NK-92 treated with Interleukin-12 subunit alpha and Interleukin-12 subunit beta, amount 100 ng/mL, for 24 hours (cell line): ENCODE measurements at places on chromosomes 5 and 9.

DNA sequence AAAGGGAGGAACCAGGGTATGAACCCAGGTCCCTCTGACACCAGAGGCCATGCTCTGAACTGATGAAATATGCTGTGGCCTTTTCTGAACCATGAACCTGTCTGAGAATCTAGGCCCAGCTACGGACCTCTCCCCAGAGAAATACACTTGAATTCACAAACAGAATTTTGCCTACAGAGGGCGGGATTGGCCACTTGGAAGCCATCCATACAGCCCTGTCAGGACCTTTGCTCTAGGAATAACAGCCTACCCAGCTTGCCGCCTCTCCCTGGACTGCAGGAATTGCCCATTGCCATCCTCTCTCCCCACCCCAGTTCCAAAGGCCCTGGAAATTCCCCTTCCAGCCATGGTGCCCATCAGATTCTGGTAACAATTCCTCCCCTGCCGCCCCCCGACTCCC is 26.6 kb downstream of the MORN5 start:
- no peak for DNase-seq

GRCh38 chr5:170628028-170628427 is 124.2 kb downstream of the KCNIP1 start:
- no peak for DNase-seq

- DNase-seq, result no peak
Measured at GRCh38 chr9:89920951-89921350, 316.1 kb downstream of the GADD45G start.

DNA sequence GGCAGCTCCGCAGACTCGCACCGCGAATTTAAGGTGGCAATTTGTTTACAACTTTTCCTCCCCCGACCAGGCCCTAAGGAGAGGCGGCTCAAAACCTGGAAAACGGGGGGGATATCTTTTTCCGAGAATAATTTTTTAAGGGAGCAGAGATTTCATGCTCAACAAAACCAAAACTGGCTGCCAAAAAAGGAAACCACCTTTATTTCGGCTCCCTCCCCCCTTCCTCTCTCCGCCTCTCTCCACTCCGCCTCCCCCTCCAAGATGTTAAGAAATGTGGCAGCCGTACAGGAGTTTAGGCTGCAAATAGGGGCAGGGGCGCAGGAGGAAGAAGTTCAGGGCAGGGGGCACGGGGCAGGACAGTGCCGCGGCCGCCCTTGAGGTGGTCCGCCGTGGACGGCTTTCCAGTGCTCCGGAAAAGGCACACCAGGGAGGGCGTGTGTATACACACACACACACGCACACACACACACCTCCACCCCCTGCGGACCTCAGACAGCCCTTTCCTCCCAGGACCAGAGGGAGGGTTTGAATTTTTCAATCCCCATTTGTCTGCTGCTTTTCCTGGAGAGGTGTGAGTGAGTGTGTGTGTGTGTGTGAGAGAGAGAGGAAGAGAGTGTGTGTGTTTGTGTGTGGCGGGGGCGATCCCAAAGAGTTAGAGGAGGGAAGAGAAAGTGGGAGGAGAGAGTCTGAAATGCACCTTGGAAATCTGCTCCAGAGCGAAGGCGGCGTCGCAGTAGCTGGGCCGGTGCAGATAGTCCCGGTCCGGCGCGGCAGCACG is 9.1 kb downstream of the PTCH1 start:
- DNase-seq, result no peak

- no peak for DNase-seq
Measured at GRCh38 chr5:73266925-73267765, 94.2 kb downstream of the TMEM174 start.

DNA sequence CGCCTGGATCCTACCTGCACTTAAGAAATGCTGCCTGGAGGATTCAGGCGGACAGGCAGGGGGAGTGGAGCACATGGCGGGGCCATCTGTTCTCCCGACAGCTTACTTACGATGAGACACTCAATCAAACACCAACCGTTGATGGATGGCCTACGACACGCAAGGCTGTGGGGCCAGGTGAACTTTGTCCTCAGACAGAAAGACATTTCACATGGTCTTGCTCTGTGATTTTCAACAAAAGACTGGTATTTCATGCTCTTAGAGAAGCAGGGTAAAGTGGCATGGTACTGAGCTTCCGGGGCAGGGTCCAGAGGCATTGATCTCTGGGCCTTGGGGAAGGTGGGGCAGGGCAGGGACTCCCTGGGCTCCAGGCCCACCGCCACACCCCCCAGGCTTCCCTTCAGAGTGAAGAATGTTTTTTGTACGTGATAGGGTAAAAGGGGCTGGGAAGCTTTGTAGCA is 9.1 kb upstream of the OLFM1 start:
- DNase-seq, result no peak

DNA sequence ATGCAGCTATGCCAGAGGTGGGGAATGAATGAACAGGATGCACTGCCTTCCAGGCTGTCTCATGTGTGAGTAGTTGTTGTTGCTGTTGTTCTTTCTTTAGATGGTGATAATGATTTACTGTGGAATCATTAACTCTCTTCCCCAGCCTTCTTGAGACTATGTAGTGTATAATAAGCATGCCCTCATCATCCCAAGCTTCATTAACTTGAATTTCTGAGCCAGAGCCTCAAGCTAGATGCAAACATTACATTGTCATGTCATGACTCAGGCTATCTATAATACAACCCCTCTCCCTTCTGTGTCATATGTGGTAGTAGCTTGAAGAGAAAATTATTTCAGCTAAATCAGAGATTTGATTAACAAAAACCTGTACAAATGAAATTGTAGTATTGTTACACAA is 10.0 kb upstream of the ADAMTSL1 start:
- DNase-seq, result no peak

DNA sequence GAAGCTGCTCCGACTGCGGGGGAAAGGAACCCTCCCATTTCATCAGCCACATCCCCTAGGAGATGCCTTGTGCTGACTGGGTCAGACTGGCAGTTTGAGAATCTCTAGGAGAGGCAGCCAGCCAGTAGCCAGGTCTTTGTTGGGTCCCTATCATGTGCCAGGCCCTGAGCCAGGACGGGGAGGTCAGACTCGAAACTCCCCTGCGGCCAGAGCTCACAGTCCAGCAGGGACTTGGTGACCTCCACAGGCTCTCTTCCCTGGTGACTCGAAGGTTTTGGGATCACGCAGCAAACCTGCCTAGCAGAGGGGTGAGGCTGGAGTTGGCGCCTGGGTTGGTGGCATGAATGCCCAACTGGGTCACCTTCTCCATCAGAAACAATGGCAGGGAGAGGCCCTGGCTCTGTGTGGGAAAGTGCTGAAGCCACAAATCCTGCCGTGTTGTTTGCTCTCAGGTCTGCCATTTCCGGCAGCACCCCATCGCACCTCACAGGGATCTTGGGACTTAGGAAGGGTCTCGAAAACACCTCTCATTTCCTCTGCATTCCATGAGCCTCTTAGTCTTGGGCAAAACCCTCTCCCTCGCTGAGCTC is 14.4 kb upstream of the ORM1 start:
- no peak for DNase-seq

GRCh38 chr5:129698661-129699060 is 49.2 kb upstream of the MINAR2 start:
- DNase-seq, result no peak

DNA sequence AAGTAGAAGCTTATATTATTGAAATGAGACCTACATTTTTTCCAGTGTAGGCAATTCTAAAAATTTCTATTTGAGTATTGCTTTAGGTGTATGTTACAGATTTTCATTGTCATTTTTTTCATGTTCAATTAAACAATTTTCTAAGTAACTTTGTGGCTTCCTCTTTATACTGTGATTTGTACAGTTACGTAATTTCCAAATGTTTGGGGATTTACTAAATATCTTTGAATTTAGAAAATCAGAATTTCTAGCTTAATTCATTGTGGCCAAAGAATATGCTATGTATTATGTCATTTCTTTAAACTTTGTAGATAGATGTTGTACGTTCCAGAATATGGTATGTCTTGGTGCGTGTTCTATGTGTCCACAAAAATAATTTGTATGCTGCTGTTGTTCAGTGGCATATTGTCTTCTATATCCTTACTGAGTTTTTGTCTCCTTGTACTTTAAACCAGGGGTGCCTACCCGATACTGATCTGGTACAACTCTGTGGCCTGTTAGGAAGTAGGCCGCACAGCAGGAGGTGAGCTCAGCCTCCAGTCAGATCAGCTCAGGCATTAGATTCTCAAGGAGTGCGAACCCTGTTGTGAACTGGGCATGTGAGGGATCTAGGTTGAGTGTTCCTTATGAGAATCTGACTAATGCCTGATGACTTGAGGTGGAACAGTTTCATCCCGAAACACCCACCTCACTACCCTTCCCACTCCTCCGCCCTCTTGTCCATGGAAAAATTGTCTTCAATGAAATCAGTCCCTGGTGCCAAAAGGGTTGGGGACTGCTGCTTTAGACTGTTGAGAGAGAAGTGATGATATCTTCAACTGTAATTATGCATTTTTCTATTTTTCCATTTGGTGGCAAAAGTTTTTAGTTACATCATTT is 63.5 kb downstream of the UBE2R2 start:
- no peak for DNase-seq

GRCh38 chr5:68962757-68963484 is 130.9 kb upstream of the SLC30A5 start:
- DNase-seq, result no peak

GRCh38 chr5:173498286-173498685 is 118.2 kb downstream of the BOD1 start:
- DNase-seq, result no peak

DNA sequence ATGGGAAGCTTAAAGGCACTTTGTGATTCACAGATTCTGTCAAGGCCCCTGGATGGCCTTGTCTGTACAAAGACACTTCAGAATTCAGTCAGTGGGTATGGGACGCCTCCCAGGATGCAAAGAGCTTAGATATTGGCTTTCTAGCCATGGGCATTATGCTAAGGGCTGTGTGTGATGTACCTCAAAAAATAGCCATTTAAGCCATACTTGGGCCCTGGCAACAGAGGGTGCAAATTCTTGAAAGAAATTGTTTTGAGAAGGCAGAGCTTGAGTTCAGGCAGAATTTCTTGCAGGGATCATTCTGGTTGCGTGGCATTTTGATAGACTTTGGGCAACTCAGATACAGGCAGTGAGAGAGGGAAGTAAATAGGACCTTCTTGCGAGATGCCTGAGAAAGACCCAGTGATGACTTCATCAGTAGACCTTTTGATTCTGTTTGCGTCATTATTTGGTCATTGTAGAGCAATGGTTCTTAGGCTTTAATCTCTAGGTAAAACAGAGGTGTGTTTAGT is 3.9 kb downstream of the CYFIP2 start:
- DNase-seq, result no peak

GRCh38 chr5:141484641-141485311 is at the start of gene PCDHGC4:
Gene PCDHGC4, plus strand, starts transcription at chr5:141485030. Its CDS starts 144 bp downstream, at chr5:141485174.
- DNase-seq, result no peak

GRCh38 chr5:91468651-91469422 is 85.7 kb upstream of the ARRDC3 start:
- no peak for DNase-seq

DNA sequence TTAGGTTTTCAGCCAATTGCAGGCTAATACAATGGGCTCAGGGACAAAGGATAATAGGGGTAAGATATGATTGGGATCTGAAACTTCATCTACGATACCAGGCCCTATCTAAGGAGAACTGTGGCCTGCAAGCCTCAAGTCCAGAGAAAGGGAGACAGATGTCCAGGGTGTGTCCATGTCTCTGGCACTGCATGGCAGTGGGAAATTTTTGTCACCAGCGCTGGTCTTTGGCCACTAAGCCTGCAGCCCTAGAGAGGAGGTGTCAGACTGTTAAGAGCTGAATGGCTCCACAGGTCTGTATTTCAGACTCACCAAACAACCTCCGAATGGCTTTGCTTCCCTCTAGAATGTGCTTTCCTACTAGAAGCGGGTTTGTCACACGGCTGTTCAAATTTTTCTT is 6.6 kb upstream of the CNOT6 start:
- no peak for DNase-seq

DNA sequence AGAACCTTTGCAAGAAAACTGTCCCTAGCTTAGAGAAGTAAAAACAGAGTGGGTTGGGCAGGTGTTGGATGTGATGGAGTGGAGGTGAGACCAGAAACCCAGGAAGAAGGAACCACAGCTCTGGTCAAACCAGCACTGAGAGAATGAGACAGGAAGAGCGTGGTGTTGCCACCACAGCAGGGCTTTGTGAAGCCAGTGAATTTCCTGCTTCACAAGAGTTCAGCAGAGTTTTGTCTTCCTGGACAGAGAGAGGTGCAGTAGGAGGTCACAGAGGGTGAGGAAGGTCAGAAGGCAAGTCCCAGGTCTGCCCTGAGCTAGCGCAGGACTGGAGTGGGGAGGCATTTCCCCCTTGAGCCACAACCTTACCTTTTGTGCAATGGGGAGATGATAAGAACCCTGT is 2306.2 kb upstream of the ACO1 start:
- no peak for DNase-seq

DNA sequence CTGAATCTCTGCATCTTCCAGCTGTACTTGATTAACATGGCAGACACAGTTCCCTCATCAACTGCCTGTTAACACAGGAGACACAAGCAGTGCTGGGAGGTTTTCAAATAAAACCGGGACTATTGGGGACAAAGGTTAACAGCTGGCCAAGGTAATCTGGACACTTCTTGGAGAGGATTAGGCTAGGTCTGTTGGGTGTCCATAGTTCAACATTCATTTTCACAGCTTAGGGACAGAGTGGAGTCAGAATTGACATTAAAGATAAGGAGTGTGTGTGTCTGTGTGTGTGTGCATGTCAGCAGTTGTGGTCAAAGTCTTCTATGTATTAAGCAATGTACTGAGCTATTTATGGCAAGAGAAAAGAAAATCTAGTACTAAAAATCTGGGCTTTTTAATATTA is 216.2 kb downstream of the MED10 start:
- DNase-seq, result no peak

DNA sequence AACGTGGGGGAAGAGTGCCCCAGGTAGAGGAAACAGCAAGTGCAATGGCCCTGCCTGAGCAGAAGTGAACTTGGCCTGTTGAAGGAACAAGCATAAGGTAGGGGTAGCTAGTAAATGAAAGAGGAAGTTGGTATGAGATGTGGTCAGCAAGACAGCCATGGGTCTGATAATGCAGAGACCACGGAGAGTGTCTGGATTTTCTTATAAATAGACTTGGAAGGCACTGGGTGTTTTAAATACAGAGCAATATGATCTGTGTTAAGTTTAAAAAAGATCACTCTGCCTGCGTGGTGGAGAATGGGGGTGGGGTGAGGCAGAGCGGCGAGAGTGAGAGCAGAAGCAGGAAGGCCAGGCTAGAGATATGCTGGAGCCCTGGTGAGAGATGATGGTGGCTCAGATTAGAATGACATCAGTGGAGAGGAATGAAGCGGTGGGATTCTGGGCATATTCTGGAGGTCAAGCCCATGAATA is 4.2 kb downstream of the ADAM19 start:
- DNase-seq, result no peak

GRCh38 chr9:77604316-77604715 is 43.8 kb downstream of the GNA14 start:
- no peak for DNase-seq

DNA sequence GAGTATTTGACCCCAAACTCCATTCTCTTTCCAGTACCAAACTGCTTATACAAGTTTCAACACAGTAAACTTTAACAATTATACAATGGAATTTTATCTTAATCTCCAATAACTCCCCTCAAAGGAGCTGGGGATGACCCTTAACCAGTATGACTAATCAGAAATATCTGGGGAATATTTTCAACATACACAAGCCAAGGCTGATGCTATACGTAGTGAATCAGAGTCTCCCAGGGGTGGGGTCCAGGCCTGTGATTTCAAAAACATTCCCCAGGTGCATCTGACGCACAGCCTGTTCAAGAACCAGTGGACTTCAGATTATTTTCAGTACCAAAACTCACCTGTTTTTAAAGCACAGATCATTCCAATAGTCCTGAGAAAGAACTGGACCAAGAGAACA is 11.8 kb upstream of the SEMA5A start:
- no peak for DNase-seq

GRCh38 chr9:135079676-135080075 is 7.8 kb upstream of the OLFM1 start:
- DNase-seq, result no peak
